ENCODE measurements at places on chromosomes 7 and 10.

- ATAC-seq = no peak
Measured at GRCh38 chr7:67512481-67512880, 515.8 kb downstream of the TYW1 start.

GRCh38 chr7:98870121-98870651, 372 bp upstream of the TMEM130 start:
- peak; percentile 48 for ATAC-seq

DNA sequence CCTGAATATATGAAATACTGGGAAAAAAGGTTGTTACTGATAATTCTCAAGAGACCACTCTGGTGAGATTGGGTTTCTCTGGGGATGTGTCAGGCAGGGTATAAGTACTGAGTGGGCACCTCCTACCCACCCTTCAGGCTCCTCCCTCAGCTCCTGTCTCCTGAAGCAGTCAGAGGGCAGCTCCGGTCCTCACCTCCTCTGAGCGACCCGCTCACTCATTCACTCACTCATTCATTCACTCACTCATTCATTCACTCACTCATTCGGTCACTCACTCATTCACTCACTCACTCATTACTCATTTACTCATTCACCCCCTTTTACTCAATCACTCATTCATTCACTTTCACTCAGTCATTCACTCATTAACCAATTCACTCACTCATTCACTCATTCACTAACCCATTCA, 6.9 kb upstream of the PFKP start:
- no peak for ATAC-seq

DNA sequence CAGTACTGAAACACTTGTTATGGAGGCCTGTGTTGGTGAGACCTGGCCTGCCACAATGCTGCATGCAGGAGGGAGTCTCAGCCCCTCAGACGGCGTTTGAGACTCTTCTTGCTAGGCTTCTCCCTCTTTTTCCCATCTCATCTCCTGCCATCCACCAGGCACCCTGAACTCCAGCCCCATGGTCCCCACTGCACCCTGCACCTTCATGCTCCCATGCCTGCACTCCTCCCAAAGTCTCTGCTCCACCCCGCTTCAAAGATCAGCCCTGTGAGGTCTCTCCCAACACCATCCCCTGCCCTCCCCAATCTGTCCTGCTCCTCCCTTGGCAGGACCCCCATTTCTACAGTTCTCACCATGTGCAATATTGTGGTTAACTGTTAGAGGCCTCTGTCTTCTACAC, 61.7 kb downstream of the VOPP1 start:
- no peak for ATAC-seq

GRCh38 chr7:155889636-155890511, 77.6 kb upstream of the SHH start:
- no peak for ATAC-seq

DNA sequence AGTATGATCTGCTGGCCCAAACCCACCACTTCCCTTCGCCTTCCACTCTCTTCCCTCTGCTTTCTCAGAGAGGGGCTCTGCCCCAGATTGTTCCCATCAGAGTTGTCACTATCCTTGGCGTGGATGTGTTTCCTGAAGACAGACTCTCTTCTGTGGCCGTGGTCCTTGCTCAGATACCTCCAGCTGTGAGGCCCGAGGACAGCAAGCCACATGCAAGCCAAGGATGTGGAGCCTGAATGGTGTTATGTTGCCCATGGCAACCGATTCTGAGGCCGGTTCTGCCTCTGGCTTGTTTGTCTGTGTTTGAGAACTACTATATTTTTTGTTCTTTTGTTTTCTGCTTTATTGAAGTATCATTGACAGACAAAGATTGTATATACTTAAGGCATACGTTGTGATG, 247.4 kb upstream of the PODXL start:
- ATAC-seq = no peak

DNA sequence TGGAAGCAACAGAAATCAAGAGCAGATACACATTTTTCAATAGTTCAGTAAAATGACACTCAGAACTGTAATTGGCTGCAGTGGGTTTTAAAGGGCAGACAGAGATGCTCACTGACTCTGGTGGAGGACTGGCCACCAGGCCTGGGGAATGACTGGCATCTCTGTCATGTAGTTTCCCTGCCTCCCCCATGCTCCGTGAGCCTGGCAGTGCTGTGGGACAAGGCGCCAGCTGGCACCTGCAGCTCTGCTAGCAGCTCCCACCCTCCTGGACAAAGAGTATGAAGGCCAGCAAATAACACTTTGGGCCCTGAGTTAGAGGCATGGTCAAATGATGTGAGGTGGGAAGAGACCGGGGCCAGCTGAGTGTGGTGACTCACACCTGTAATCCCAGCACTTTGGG, 15.0 kb downstream of the TSPAN33 start:
- no peak for ATAC-seq

GRCh38 chr7:106460792-106461254, 176.0 kb upstream of the NAMPT start:
- no peak for ATAC-seq

GRCh38 chr7:117312593-117313580, 10.0 kb downstream of the WNT2 start:
- peak; percentile 63 for ATAC-seq

- no peak for ATAC-seq
Measured at GRCh38 chr10:120345186-120345585, 111.8 kb upstream of the PLPP4 start.

DNA sequence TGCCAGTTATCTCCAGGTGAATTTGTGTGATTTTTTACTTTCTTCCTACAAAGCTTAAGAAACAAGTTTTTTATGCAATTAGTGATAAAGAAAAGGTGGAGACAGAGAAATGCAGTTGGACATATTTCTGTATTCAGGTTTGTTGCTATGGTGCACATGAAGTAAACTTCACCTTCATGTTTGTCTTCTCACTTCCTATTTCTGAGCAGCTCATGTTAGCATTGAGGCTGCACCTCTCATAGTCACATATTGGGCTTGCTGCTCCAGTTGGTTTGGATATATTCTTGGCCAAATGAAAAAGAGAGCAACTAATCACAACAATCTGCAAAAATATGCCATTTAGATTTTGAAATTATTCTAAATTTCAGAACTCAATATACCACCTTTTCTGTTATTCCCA, 475.6 kb upstream of the ZWINT start:
- no peak for ATAC-seq

DNA sequence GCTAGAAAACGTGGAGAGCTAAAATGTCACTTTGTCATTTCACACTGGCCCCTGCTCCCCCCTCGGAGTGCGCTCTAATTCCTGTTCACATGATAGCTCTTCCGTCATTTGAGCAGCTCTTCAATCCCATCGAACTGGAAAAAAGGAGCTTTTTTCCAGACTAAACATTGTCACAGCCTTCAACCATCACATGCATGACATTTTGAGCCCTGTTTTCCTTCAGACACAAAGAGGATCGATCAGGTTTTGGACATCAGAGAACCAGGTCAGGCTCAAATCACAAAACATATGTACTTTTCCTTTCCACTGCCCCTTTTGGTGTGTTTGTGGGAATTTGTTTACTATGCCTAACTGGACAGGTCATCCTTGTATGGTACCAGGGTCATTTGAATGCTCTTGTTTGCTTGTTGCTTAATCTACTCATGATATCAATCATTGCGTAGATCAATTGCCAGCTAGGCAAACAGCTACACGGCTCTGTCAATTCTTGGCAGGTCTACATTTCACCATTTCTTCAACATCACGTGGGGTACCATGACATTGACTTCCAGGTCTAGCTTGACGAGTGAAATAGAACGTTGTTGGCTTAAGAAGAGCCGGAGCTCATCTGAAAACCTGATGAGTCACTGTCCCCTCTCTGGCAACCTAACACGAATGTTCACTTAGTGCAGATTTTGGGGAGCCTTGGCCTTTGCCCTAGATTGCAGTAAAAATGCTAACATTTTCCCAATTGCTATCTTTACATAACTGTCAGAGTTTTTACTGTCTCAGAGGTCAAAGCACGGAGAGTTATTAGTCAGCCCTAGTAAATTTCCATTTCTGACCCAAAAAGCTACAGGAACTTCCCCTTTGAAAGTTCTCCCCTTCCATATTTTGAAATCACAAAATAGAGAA, 87.3 kb downstream of the LYZL2 start:
- no peak for ATAC-seq

Measured in SK-N-SH treated with all-trans-retinoic acid at 6 μM for 48 hours (cell line).